ENCODE measurements at places on chromosomes 16 and 17. TPM values are rescaled to one million over a fixed set of nuclear protein-coding genes. Genes with fewer than 3 reads are reported as not detected.

The ABCA8 gene
- polyA plus RNA-seq = 1.1 TPM

The KRTAP16-1 gene
- not detected for polyA plus RNA-seq

The TBC1D28 gene
- polyA plus RNA-seq = not detected

The SGSH gene
- polyA plus RNA-seq = 51.9 TPM

The ABCC12 gene
- not detected for polyA plus RNA-seq

The BPTF gene
- 17.8 TPM for polyA plus RNA-seq

The MXRA7 gene
- polyA plus RNA-seq = 48.7 TPM

The KRTAP17-1 gene
- polyA plus RNA-seq = not detected

The ZP2 gene
- not detected for polyA plus RNA-seq

The CD7 gene
- polyA plus RNA-seq = 24.5 TPM

The CD300H gene
- 1.5 TPM for polyA plus RNA-seq

The CCDC78 gene
- 13.9 TPM for polyA plus RNA-seq

The NPIPB8 gene
- polyA plus RNA-seq = not detected

The SLC52A1 gene
- 0.11 TPM for polyA plus RNA-seq

The GGNBP2 gene
- 65.5 TPM for polyA plus RNA-seq

- DNase-seq = no peak
Measured at GRCh38 chr17:36198831-36199465, 2.4 kb upstream of the CCL3L1 start.

GRCh38 chr17:63696381-63696961 is 3.5 kb downstream of the LIMD2 start:
- DNase-seq = peak; percentile 88

DNA sequence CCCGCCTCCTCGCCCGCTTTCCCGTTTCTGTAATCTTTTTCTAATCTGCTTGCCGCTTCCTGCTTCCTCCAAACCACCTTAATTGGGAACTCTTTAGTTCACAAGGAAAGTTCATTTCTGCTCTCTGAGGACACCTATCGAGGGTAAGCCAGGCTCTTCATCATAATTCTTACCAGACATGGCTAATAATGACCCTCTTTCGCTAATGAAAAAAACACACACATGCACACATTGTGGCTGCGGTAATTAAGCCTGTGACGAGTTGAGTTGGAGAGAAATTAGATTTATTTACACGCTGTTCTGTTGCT is 100.6 kb downstream of the ZNF423 start:
- no peak for DNase-seq

- DNase-seq = no peak
Measured at GRCh38 chr16:17850581-17851250, 380.0 kb upstream of the XYLT1 start.

DNA sequence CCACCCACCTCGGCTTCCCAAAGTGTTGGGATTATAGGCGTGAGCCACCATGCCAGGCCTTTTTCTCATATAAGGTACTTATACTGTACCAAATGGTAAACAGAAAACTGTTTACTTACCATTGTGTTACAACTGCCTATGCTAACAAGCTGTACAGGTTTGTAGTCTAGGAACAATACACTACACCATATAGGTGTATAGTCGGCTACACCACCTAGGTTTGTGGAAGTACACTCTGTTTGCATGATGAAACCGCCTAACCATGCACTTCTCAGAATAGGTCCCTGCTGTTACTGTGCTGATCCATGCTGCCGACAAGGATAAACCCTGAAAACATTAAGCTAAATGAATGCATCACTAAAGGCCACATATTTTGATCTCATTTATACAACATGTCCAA is 18.9 kb downstream of the DNAJA2 start:
- no peak for DNase-seq

GRCh38 chr17:38743556-38744171 is 4.5 kb downstream of the PCGF2 start:
- no peak for DNase-seq

- DNase-seq = no peak
Measured at GRCh38 chr17:72427761-72428109, 306.9 kb downstream of the SOX9 start.

DNA sequence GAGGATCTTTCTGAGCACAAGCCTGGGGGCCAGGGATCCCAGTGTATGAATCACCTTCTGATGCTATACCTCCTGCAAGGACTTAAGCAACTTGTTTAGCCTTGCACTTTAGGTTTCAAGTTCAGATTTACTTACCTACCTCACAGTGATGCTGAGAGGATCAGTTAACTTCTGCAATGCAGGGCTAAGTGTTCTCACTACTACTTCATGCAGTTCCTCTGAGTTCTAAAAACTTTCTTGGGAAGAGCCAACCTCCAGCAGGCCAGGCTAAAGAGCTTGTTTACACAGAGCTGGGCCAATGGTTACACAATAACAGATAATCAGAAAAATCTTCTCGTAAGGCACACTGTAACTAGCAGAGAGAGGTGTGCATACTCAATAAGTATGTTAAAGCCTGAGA is 13.0 kb downstream of the VEZF1 start:
- DNase-seq = no peak

- DNase-seq = no peak
Measured at GRCh38 chr17:40018211-40019121, 3.2 kb downstream of the CSF3 start.

GRCh38 chr17:48441231-48441711 is 11.3 kb upstream of the SKAP1 start:
- DNase-seq = no peak

DNA sequence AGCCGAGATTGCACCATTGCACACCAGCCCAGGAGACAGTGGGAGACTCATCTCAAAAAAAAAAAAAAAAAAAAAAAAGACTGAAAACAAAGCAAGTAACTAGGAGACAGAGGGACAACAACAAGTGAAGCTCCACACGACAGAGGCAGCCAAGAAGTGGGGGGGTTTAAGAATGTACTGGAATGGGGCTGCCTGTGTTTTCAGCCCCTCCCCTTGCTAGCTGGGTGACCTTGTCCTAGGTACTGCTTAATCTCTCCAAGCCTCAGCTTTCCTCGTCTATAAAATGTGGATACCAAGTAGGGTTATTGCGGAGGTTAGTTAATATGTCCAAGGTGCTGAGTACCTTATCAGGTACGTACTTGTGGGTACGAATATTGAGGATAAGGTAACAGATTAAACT is 163.8 kb upstream of the CACNG5 start:
- no peak for DNase-seq

- peak; percentile 55 for DNase-seq
Measured at GRCh38 chr16:68061396-68061795, 23.8 kb upstream of the NFATC3 start.

GRCh38 chr16:35308674-35309073 is 1849.3 kb downstream of the TP53TG3F start:
- DNase-seq = no peak

DNA sequence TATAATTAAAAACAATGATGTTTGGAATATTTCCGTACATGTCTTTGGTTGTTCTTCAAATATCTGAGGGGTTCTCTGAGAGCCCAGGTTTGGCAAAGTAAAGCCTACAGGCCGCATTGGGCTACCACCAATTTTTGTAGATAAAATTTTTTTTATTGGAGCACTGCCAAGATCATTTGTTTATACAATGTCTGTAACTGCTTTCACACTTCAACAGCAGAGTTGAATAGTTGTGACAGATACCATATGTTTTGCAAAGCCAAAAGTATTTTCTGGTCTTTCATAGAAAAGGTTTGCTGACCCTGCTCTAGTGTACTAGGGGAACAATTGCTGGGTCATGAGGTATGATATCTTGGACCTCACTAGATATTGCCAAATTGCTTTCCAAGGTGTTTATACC is 10.5 kb downstream of the PPM1D start:
- no peak for DNase-seq

GRCh38 chr16:27549464-27549745 is 308 bp downstream of the GTF3C1 start:
- DNase-seq = no peak

- no peak for DNase-seq
Measured at GRCh38 chr16:31063495-31063842, 10.6 kb downstream of the ZNF668 start.

GRCh38 chr16:11314309-11314894 is 30.9 kb upstream of the RMI2 start:
- DNase-seq = no peak

DNA sequence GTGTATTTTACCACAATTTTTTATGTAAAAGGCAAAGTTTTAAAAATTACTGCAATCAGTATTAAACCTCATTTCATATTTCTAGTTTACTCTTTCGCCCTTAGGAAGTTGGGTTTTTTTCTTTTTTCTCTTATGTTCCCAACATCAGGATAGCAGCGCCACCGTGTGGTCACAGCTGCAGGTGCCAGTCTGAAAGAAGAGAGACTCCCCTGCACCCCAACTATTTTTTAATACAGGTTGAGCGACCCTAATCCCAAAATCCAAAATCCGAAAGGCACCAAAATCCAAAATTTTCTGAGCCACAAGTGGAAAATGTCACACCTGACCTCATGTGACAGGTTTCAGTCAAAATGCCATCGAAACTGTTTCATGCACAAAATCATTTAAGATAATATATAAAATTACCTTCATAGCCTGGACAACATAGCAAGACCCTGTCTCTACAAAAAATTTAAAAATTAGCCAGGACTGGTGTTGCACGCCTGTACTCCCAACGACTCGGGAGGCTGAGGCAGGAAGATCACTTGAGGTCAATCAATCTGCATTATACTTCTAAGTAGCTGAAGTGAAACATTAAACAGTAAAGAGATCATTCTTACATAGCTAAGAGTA is 21.8 kb upstream of the ASGR2 start:
- peak; percentile 93 for DNase-seq

- DNase-seq = no peak
Measured at GRCh38 chr17:43540821-43541674, 5.1 kb downstream of the ETV4 start.

- DNase-seq = no peak
Measured at GRCh38 chr17:77999413-78000173, 41.1 kb downstream of the TNRC6C start.

- no peak for DNase-seq
Measured at GRCh38 chr17:50213026-50214022, 11.9 kb upstream of the COL1A1 start.

DNA sequence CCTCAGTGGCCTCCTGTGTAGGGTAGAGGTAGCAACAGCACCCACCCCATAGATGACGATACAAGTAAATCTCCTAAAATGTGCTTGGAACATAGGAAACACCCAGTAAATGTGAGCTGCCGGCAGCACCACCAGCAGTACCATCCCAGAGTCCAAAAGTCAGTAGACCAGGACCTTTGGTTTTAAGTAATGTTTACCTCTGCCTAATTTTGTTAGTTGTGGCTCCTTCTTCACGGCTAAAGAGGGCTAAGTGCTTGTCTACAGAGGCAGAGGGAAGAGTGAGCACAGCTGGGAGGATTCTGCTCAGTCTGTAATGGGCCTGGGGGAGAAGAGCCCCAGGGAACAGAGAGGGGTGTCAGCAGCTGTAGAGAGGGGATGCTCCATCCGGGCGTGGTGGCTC is 91.3 kb upstream of the FBXO47 start:
- DNase-seq = no peak

GRCh38 chr16:64903770-64904169 is 218.1 kb downstream of the CDH11 start:
- no peak for DNase-seq

- DNase-seq = no peak
Measured at GRCh38 chr16:46916980-46917379, 32.8 kb downstream of the GPT2 start.

GRCh38 chr17:38590988-38591758 is 14.6 kb downstream of the SRCIN1 start:
- DNase-seq = no peak

- peak; percentile 39 for DNase-seq
Measured at GRCh38 chr16:15807603-15808009, 49.2 kb downstream of the MYH11 start.

DNA sequence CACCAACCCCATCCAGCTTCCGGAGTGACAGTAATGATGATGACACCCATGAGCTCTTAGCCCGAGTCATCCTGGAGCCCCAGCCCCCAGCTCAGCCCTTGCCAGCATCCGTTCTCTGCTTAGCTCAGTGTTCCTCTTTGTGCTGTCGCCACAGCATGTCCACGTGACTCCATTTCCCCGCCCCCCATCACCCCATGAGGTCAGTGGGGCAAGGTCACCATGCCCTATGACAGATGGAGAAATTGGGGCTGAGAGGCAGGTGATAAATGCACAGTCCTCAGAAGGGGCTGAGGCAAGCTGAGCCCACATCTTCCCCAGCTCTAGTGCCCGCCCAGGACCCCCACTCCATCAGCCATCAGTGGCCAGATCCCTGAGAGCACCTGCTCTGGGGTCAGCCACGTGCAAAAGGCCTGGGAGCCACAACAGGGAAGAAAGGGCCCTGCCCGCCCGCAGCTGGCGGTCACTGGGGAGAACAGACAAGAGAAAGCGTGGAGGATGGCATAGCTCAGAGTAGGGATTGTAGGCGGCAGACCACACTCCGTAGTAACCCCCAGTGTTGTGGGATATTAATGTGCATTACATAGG is 17.1 kb downstream of the ITGB4 start:
- DNase-seq = peak; percentile 91

DNA sequence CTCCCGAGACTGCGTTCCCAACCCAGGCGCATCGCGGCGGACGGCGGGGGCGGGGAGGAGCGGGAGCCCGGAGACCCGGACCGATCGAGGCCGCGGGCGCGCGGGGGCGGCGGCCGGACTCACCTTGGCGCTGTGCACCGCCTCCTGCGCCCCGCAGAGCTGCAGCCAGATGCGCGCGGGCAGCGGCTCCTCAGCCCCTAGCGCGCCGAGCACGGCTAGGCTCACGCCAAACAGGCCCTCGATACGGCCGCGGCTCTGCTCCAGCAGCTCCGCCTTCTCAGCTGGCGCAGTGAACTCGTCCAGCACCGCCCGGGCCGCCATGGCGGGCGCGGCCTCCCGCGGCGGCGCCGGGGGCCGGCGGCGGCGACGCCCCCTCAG is 339 bp downstream of the N4BP1 start:
- DNase-seq = peak; percentile 95

GRCh38 chr16:25014500-25015147 is 545 bp downstream of the ARHGAP17 start:
- peak; percentile 91 for DNase-seq

- peak; percentile 63 for DNase-seq
Measured at GRCh38 chr16:88062341-88063210, 111.3 kb downstream of the BANP start.

DNA sequence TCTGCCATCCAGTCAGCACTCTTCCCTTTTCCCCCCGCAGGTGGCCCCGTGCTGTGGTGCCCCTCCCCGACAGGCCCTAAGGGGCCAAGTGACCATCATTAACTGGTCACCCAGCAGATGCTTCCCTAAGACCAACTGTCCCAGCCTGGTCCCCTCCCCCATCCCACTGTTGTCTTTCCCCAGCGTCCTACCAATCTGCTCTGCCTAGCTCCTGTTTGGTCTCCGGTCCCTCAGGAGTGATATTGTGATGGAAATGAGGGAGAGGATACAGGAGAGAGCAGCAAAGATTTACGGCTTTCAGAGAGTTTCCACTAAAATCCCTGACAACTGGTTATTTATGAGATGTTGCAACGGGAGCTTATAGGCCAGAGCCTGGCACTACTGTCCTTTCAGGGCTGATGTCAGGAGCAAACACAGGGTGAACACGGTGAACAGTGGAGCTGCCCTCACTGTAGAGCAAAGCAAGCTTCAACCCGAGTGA is 1.4 kb upstream of the TTLL6 start:
- DNase-seq = no peak

- DNase-seq = no peak
Measured at GRCh38 chr17:67636834-67637520, 80.8 kb upstream of the NOL11 start.
